Stimulated activated CD4-positive, alpha-beta T cell treated with anti-CD3 and anti-CD28 coated beads, Interleukin-2, amount 100 ng/mL, for 24 hours (primary cell): ENCODE measurements at places on chromosomes 6 and 20.

GRCh38 chr6:27531772-27532459 is 59.0 kb upstream of the ZNF184 start:
- DNase-seq, result no peak

DNA sequence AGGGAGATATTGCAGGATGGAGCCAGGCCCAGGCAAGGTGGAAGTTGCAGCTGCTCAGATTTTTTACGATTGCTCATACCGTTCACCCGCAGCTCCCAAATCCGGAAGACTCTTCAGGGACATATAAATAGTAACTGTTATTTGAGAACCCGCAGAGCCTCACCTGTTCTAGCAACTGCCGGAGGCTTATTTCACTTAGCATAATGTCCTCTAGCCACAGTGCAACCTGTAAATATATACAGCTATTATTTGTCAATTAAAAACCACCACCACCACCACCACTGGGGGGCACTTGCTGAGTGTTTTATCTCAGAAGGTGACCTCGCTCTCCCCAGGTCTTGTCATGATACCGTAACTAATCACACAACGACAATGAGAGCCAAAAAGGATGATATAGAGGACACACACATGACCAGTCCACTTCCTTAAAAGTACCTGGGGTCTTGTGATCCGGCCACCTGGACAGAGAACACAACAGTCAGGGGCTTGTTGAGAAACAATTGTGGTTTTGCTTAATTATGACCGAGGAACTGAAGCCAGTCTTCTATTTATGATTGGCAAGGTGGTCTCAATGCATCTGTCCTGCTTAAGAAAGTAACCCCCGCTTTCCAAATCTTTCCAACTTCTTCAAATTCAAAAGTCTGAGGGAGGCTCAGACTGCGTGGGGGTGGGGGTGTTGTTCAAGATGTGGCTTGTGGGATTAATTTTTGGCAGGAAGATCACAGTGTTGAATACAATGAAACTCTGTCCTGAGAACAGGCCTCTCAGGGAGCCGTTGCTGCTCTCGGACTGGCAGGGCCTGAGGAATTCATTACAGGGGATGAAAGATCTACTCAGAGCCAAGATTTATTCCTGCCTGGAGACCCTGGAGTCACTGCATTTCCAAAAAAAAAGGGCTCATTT is 107.7 kb upstream of the PRND start:
- DNase-seq, result peak; percentile 62

GRCh38 chr20:51800872-51801121 is 1.5 kb downstream of the SALL4 start:
- DNase-seq, result peak; percentile 8

DNA sequence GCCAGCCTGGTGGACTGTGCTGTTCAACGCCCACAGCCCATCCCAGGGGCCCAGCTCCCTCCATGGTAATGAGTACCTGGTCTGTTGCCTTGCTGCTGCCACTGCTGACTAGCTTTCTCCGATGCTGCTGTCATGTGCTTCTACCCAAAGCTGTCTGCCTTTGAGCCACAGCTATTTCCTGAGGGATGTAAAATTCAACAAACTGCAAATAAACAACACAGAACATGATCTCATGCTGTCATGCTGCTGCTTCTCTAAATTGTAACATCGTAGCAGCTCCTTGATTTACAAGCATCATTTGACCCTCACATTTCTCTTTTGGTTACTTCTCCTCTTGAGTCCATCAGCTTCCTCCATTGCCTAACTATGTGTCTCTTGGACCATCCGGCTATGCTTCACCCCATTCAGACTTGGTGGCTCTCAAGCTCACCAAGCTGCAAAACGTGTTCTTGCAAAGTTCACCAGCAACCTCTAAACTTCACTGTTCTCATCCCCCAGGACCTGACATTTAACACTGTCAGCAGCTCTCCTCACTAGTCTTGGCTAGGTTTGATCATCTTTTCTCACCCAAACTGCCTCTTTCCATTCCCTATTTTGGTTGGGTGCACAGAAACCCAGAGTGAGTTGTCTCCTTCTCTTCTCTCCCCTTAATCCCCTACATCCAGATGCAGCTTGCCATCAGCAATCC is 54.6 kb downstream of the FYN start:
- DNase-seq, result no peak

DNA sequence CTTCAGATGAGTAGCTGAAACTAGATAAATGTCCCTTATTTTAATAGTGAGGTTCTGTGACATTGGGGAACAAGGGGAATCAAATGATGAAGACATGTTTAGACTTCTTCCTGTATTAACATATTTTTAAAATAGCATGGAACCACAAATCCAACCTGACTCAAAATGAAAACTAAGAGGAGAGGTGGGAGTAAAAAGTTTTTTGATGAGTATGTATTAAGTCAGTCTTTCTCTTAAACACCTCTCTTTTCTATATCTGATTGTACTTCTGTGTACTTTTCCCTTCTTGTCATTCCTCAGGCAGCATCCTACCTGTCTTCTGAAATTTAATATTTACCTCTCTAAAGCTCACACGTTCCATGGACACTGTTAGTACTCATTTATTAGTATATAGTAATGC is 8.7 kb upstream of the SDHAF4 start:
- no peak for DNase-seq

DNA sequence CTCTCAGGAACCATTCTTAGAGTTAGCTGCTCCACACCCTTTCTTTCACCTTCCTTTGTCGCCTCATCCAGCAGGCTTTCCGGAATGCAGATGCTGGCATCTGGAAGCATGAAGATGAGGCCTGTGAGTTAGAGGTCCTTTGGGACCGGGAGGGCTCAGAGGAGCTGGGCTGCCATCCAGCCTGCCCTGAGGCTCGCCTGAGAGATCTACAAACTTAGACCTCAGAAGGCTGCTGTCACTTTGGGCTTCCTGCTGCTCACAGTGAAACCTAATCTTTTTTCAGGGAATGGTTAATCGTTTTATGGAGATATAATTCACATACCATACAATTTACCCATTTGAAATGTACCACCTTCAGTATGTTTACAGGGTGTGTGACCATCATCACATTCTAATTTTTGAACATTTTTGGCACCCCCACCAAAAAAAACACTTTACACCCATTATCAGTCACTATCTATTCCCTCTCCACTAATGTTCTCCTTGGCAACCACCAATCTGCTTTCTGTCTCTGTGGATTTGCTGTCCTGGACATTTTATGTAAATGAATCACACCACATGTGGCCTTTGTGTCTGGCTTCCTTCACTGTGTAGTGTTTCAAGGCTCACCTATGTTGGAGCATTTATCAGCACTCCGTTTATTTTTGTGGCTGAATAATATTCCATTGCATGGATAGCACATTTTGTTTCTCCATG is 20.0 kb upstream of the MPC1 start:
- DNase-seq, result no peak

DNA sequence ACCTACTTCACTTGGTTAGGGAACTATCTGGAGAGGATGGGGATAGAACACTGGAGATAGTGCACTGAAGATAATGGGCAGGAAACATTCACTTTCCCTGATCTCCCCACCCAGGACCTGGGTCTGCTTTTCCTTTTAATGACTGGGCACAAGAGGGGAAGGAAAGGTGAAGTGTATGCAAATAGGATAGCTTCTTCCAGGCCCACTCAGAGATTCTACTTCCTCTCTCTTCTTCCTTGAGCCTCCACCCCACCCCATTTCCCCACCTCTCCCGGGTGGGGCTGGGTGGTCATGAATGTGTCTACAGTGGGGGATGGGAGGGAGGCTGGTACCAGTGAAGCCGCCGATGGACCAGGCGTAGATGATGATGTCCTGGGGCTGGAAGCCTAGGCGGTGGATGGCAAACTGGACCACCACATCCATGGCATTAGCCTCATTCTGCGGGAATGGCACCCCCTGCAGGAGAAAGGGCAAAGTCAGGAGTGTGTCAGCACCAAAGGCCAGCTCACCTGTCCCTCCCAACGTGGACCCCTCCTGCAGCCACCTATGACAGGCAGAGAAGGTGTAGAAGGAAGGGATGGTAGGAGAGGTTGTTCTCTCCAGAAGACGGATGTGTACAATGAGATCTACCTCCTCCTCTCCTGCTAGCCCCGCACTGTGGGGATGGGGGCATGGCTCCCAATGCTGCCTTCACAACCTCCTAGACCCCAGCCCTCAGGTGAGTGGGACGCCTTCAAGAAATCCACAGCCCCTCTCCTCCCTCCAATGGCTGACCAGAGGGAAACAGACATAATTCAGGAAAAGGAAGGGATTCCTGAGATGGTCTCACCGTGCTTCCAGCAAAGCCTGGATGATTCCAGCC is 8.6 kb upstream of the LY6G5C start:
- no peak for DNase-seq

GRCh38 chr6:166203003-166203640 is 35.5 kb upstream of the TBXT start:
- DNase-seq, result no peak

GRCh38 chr6:146913842-146914488 is 290.3 kb upstream of the STXBP5 start:
- no peak for DNase-seq

- no peak for DNase-seq
Observed at GRCh38 chr6:71277926-71278600, 10.5 kb upstream of the OGFRL1 start.

GRCh38 chr20:49669601-49670189 is 44.0 kb downstream of the B4GALT5 start:
- DNase-seq, result no peak

DNA sequence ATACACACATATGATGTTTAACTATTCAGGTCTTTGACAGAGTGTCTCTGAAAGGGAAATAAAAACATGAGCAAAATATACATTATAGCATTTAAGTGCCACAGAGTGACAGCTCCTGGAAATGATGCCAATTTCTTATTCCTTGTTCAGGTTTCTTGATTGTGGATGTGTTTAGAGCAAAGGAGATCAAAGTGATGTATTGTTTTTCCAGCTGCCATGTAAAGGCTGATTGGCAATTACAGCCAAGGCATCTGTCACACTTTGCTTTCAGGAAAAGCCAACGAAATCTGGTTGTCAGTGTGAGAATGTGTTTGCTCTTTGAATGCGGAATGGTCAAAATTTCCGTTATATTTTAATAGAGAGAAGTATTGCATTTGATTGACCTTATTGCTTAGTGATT is 347.8 kb upstream of the FLRT3 start:
- no peak for DNase-seq

GRCh38 chr6:132937466-132937906 is 123.1 kb downstream of the RPS12 start:
- DNase-seq, result peak; percentile 19

GRCh38 chr6:3236005-3236404 is 8.6 kb upstream of the TUBB2B start:
- no peak for DNase-seq

DNA sequence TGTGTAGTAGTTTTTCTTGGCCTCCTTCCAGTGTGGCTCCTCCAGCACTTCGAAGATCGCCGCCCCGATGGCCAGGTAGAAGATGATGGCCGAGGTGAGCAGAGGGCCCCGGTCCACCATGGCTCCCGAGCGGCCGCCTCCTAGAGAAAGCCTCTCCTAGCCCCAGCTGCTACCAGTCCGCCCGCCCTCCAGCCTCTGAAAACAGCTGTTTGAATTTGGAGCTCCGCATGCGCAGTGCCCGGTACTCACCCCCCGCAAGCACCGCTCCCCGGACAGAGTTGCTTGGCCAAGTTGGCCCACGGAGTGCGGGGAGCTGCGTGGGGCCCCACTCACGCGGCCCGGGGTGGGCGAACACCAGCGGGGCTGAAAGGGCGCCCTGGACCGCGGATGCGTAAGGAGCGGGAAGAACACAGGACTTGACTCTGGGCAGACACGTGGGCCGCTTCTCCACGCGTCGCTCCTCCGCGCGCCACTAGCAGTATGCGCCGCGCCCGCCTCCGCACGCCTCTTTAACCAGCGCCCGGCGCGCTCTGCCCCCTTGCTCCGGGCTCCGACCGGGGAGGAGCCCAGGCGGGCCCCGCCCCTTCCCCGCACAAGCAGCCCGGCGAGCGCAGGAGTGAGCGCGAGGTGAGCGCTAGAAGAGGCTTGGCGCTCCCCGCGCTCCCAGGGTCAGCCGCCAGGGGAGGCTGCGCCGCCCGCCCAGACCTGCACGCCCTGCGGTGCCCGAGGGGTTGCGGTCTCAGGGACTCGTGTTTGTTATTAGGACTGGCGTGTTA is at the start of gene KCNK5:
Gene KCNK5, minus strand, starts transcription at position 484 of the 776 bp plus-strand sequence. Its CDS starts 364 bp downstream, at position 120.
- peak; percentile 81 for DNase-seq

DNA sequence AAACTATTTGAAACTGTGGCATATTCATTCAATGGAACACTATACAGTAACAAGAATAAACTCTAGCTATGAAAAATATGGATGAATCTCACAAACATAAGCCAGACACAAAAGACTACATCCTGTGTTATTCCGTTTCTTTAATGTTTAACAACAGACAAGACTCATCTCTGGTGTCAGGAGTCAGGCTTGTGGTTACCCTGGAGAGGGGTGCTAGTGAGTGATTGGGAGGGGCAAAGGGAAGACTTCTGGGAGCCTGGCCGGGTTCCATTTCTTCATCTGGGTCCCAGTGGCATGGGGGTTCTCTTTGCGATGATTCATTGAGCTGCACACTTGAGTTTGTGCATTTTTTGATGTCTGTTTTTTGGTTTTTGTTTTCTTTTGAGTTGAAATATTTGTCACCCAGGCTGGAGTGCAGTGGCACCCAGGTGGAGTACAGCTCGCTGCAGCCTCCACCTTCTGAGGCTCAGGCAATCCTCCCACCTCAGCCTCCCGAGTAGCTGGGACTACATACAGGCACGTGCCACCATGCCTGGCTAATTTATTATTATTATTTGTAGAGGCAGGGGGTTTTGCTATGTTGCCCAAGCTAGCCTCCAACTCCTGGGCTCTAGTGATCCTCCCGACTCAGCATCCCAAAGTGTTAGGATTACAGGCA is 21.2 kb upstream of the TTPAL start:
- DNase-seq, result no peak

GRCh38 chr6:79134699-79135474 is 56.8 kb upstream of the PHIP start:
- DNase-seq, result no peak

- no peak for DNase-seq
Observed at GRCh38 chr6:17423026-17423425, 29.6 kb downstream of the CAP2 start.

- DNase-seq, result no peak
Observed at GRCh38 chr20:13101706-13102105, 92.9 kb downstream of the SPTLC3 start.

- DNase-seq, result peak; percentile 82
Observed at GRCh38 chr20:38726804-38727606, 2.7 kb downstream of the SLC32A1 start.

DNA sequence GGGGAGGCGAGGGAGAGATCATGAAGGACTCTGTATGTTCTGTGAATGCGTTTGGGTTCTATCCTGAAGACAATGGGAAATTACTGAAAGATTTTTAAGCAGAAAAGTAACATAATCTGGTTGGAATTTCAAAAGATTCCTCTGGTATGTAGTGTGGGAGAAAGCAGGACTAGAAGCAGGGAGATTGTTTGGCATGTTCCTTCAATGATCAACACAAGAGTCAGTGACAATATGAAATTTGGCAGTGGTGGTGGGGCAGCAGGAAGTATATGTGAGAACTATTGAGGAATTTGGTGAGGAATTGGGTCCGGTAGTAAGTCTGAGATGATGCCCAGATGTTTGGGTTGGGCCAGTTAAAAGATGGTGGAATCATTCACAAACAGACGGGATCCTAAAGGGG is 348.7 kb downstream of the CD83 start:
- DNase-seq, result no peak

GRCh38 chr6:117555262-117555849 is 47.0 kb downstream of the GOPC start:
- no peak for DNase-seq

- no peak for DNase-seq
Observed at GRCh38 chr6:14807130-14807529, 438.7 kb upstream of the JARID2 start.
